ENCODE measurements at places on chromosomes 2 and 18.

GRCh38 chr2:226643030-226643945, 156.3 kb downstream of the IRS1 start:
- DNase-seq: no peak

DNA sequence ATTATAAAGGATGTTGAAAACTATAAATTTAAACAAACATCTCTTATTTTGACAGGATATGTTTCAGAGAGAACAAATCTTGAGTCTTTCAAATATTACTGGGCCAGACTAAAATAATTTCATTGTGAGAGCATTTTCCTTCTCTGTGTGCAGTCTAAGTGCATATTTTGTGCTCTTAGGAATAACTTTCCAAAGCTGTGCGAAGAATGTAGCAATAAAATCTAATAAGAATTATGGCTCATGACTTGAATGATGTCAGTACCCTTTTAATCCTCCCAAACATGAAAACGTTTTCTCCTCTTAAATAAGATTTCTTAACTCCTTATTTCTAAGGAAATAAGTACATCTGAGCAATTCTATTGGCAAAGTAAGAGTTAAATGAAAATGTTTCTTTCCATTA, 76.2 kb upstream of the EFEMP1 start:
- DNase-seq: no peak

DNA sequence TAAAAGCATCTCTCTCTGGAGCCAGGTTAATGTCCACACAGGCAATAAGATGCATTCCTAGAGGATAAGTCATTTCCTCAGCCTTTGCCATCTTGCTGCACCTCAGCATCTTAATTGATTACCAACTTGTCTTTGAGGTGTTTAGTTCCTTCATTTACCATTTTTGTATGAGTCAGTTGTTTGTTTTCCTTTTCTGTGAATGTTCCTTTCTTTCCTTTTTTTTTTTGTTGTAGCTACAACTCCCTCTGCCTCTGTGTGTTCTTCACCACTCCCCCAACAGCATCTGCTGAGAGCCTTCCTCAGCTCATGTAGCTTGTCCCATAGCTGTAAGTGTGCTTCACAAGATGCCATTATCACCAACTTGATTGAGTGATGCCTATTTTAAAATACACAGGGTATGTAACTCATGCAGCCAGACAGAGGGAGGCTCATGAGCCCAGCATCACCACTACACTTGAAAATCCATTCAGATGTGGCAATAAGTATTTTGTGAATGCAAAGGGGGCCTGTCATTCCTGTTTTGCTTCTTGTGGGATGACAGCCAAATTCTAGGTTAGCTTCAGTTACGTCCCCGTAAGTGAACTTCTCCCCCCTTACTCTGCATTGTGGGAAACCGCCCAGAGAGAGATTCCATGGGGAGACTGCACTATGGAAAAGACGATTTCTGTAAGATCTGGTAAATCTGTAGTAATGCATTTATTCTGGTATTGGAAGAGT, 315.9 kb upstream of the ZEB2 start:
- DNase-seq: no peak

DNA sequence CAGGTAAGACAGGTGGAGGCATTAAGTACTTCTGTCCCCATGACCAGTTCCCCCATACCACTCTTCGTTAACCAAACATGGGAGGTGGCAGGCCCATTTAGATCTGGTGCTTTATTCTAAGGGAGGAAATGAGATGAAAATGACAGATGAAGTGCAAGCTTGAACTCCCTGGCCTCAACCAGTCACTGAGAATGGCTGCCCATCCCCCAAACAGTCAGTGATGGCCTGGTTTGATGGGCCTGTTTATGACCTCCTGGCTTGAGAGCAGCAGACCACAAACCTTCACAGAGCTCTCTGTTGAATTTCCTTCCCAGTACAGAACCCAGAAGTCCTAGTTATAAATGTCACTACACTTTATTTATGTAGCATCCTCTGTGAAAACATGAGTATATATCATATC, 31.1 kb downstream of the EPAS1 start:
- DNase-seq: no peak

- DNase-seq: no peak
Observed at GRCh38 chr18:7116001-7116730, 1.4 kb downstream of the LAMA1 start.

DNA sequence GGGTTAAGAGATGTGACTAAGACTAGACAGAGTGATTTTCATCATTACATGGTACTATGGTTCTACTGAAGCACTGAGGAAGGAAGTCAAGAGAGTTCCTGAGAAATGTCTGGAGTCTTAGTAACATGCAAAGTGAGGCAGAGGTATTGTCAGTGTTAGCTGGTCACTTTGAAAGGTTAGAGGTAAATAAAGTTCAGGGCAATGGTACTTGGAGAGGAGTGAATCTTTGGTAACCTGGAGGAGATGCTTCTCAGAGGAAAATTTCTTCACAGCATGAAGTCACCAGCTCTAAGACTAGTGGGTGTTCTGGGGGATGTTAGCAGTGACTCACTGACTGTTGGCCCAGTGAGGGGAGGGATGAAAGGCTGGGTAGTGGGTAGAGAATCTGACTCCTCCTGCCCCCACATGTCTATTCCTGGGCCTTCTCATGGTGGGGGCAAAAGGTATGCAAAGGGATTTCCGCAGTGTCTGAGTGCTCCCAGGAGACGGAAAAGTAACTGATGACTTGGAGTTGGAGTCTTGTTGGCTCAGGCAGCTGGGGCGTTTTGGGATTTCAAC, 23.3 kb upstream of the IL1RN start:
- no peak for DNase-seq

DNA sequence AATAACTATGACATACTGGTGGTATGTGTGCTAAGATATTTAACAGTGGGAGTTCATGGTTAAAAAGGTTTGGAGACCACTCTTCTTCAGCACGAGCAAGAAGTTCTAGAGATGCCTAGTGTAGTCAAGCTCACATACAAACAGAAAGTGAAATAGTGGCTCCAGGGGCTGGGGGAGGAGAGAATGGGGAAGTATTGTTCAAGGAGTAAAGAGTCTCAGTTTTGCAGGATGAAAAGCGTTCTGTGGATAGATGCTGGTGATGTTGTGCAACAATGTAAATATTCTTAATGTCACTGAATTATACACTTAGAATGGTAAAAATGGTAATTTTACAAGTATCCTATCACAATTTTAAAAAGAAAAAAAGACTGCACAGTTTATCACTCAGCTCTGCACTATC, 29.0 kb upstream of the EPAS1 start:
- no peak for DNase-seq

- DNase-seq: no peak
Observed at GRCh38 chr18:31061945-31062344, 19.4 kb upstream of the DSC3 start.

DNA sequence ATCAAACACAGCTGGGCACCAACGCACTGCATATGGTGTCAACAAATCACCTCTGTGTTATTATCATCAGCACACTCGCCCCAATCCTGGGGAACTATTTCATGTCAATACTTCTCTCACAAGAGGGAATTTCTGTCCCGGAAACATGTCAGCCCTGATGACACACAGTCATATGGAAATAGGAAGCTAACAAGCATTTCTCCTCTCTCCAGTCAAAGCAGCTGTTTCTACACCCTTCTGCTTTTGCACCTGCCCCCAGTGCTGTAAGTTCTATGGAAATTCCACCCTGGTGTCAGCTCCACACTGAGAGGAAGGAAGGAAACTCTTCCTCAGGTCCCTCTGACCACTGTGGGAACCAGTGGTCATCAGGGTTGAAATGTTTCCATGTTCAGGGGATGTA, 447.6 kb upstream of the ID2 start:
- no peak for DNase-seq

DNA sequence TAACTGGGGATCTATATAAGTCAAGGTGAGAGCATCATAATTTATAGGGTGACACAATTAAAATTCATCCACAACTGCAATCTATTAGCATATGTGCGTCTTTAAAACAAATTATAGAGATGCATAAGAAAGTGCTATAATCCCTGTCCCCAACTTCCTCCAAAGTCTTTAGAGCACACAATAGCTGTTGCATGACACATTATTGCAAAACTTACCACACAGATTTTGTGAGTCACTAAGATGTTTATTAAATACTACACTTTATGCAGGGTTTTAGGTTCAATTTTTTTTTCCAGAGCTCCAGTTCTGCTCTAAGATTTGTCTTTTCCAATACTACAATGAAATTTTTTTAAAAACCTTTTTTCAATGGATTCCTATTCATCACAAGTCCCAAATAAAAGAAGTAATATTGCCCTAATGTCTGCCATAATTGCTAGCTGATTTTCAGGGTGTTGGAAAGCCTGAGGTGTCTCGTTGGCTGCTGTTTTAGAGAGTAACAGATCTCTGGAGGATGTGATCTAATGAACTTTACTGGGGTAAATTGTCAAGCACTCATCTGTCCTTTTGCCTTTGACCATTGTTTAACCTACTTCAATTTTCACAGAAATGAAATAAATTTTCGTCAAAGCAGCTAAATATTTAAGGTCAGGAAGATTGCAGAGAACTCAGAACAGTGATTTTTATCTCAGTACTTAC, 250.5 kb upstream of the NETO1 start:
- no peak for DNase-seq

GRCh38 chr2:118642501-118642900, 204.9 kb downstream of the EN1 start:
- DNase-seq: no peak

GRCh38 chr2:30675758-30676157, 131.5 kb downstream of the CAPN13 start:
- no peak for DNase-seq

DNA sequence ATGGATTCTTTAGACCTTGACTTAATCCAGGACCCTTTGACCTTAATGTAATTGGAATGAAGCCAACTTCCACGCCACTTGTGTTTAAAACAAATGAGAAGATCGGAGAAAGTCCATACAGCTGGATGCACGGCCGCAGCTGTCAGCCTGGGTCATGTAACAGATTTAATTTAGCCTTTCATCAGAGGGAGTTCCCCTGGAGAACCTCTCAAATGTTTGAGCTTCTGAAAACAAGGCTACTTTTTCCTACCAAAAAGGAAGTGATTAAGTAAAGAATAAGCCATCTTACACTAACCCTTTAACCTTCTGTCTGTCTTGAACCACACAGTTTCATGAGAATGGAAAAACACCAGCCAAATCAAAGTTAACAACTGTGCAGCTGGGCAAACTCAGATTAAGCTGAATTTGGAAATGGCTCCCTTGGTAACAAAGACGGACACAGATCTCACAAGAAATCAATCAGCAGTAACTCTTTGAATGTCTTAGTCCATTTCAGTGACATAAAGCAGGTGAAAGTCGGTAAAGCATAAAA, 103.6 kb downstream of the DOCK10 start:
- no peak for DNase-seq
